ENCODE measurements at places on chromosomes 12 and 14.

GRCh38 chr12:24597580-24597979 is 351.3 kb downstream of the BCAT1 start:
- no peak for DNase-seq

DNA sequence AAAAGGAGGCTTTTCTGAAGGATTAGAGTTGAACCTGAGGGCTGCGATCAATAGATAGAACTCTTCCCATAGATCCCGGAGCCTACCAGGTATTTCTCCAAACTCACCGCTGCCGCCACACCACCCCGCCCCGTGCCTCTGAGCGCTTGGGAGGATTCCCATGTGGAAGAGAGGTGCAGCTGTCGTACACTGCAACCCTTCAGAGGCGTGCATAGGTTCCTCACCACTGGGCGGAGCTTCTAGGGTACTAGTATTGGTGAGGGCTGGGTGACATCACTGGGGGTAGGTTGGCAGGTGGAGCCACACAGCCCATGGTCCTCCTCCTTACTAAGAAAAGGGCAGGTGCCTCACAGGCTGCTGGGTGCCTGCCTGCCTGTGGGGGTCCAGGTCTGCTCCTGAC is 127.0 kb downstream of the TSPAN9 start:
- DNase-seq, result no peak

- DNase-seq, result no peak
These were observed 47.1 kb upstream of the ATXN7L3B start for GRCh38 chr12:74490390-74491064.

DNA sequence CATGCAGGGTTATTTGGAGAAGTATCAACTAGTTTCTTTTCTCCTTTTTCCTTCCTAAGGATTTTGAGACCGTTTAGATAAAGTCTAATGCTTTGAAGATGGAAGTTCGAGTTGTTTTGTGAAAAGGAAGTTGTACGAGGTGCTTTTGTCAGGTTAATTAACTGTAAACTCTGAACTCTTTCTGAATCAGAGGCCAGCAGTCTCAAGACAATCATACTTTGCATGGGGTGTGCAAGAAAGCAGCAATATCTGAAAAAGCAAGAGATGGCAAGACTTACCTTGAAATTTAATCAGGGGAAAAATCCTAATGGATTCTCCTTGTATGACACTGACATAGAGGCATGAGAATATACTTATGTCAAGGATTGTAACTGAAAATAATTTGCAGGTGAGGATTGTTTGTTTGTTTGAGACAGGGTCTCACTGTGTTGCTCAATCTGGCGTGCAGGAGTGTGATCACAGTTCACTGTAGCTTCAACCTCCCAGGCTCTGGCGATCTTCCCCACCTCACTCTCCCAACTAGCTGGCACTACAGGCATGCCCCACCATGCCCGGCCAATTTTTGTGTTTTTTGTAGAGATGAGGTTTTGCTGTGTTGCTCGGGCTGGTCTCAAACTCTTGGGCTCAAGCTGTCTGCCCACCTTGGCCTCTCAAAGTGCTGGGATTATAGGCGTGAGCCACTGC is 170.2 kb upstream of the HMGA2 start:
- no peak for DNase-seq

DNA sequence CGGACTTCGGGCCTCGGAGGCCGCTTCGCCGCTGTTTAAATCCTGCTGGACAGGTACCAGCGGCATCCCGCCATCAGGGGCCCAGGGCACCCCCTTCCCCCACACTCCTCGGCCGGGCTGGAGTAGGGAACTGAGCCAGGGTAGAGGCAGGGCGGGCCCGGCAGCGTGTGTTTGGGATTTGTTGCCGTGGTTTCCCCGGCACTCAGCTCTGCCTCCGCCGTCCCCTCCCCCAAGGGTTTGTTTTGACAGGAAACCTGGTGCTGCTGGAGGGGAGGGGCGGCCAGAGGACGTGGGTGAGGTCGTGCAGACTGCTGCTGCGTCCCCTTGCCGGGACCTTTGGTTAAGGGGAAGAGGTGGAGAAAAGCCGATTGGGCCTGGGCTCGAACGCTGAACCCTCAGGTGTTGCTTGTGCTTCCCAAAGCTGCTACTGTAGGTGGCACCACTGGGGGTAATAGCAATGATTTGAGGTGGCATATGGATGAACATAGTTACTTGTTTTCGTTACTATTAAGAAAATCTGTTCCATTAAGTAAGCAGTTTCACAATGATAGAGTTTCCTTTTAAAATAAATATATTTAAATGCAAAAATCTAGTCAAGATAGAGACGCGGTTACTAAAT is 778 bp downstream of the TCP11L2 start:
- peak; percentile 67 for DNase-seq

DNA sequence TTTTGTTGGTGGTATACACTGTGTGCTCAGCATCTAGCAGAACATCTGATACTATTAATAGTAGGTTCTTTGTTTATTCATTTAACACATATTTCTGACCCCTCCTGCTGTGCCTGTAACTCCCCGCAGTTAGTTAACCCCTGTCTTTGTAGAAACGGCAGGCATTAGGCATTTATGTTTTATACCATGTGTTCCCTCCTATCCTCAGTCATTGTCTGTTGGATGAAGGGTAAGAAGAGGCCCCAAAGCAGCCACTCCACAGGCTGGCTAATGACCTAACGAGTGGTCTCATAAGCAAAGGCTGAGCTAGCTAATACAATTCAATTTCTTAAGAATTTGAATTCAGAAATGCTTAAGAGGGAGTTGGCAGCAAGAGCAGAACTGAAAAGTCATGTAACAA is 170.8 kb downstream of the TMX1 start:
- DNase-seq, result no peak

- no peak for DNase-seq
These were observed 1111.5 kb downstream of the TRHDE start for GRCh38 chr12:73383584-73384222.

DNA sequence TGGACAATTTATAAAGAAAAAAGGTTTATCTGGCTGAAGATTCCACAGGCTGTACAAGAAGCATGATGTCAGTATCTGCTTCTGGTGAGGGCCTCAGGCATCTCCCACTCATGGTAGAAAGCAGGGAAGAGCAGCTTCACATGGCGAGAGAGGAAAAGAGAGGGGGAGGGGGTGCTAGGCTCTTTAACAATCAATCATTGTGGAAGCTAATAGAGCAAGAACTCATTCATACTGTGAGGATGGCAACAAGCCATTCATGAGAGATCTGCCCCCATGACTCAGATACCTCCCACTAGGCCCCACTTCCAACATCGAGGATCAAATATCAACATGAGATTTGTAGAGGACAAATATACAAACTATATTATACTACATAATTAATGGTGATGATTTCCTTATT is 361.9 kb upstream of the FAR2 start:
- no peak for DNase-seq

DNA sequence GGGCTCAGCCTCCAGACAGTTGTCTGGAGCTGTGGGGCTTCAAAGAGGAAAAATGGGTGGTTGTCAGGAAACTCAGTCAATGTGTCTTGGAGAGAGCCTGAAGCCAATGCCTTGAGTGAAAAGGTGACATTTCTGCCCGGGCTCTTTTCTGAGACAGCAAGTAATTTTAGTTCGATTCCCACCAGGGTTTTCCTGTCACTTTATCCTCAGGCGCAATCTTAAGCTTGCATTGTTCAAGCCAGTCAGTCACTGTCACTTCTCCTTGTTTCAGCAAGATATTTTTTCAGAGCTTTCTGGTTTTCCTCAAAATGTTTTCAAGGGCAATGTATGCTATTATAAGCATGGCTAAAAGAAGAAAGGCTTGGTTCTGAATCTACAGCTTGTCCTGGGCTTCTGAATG is 404.7 kb upstream of the SEL1L start:
- DNase-seq, result no peak

DNA sequence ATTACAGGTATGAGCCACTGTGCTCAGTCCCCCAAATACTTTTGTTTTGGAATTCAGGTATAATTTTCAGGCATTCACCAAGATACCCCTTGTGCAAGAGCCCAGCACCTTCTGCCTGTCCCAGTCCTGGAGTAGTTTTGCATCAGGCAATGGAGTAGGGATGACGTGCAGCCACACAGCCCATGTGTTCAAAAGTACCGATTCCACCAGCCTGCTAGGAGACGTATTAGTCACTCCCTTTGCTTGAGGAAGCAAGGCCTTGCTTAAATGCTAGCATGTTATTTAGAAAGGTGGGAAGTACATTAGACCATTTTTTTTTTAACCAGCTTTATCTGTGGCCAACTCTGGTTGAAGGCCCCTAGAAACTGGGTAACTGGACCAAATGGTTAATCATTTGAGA is 15.0 kb upstream of the GALNT16 start:
- no peak for DNase-seq

GRCh38 chr14:59425322-59425935 is 39.8 kb downstream of the GPR135 start:
- no peak for DNase-seq

- no peak for DNase-seq
These were observed 206.5 kb downstream of the ETV6 start for GRCh38 chr12:11855983-11856374.

- peak; percentile 86 for DNase-seq
These were observed at the start of gene KCNH3 for GRCh38 chr12:49538510-49539403. Gene KCNH3, plus strand, starts transcription at chr12:49539030. Its CDS starts 387 bp downstream, at chr12:49539417.

GRCh38 chr12:19209661-19210060 is 80.1 kb downstream of the PLEKHA5 start:
- no peak for DNase-seq

- no peak for DNase-seq
These were observed 193.3 kb upstream of the SYT1 start for GRCh38 chr12:78671295-78671694.

DNA sequence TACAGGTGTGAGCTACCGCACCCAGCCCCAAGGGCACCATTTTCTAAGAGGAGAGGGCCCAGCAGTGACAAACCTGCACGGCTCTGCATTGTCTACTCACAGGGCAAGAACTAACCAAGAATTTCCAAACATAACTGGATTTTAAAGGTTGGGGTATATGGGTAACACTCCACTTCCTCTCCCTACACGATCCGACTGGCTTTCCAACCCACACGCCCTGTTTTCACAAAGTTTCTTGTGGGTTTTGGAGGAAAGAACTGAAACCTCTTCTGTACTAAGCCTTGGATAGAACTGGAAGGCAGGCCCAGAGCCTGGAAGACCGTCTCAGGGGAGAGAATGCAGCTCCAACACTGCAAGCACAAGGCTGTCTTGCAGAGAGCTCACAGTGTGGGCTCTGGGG is 24.9 kb downstream of the SNRNP35 start:
- DNase-seq, result no peak

DNA sequence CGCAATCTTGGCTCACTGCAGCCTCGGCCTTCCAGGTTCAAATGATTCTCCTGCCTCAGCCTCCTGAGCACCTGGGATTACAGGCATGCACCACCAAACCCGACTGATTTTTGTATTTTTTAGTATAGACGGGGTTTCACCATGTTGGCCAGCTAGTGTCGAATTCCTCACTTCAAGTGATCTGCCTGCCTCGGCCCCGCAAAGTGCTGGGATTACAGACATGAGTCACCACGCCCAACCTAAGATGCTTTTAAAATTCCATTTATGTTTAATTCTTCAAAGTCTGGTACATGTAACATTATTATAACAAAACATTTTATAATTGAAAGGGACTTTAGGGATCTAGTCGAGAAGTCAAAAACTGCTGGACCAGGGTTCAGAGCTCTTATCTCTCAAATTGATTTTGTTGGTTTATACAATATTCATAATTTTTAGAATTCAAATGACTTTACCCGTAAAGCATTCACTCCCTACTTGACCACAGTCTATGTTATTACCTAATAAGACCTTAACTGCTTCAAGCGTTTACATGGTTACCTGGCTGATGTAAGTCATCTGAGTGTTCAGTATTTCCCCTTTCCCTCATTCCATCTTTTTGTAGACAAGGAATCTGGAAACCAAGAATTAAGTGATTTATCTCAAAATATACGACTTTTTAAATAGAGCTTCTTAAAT is 28.2 kb downstream of the RAP1B start:
- DNase-seq, result no peak

- DNase-seq, result no peak
These were observed 184.7 kb downstream of the MED13L start for GRCh38 chr12:116092776-116093175.

- no peak for DNase-seq
These were observed 42.6 kb upstream of the MED13L start for GRCh38 chr12:116319898-116320621.

GRCh38 chr14:68266998-68267397 is 447.4 kb downstream of the RAD51B start:
- no peak for DNase-seq

DNA sequence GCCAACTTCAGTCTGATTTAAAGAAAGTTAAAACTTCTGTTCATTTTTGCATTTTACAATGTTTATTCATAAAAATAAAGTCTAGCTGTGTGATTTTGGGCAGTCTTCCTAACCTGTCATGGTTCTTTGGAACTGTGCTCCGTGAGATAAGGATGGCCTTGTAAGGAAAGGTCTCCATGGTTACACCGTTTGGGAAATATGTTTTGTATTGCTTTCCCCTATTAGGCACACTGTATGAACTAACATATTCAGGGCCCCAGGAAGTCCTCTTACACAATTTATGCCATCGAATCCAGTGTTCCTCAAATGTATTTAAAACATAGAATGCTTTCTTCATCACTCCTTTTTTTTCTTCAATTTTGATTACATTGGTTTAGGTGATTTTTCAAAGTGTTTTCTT is 54.5 kb downstream of the APAF1 start:
- no peak for DNase-seq

DNA sequence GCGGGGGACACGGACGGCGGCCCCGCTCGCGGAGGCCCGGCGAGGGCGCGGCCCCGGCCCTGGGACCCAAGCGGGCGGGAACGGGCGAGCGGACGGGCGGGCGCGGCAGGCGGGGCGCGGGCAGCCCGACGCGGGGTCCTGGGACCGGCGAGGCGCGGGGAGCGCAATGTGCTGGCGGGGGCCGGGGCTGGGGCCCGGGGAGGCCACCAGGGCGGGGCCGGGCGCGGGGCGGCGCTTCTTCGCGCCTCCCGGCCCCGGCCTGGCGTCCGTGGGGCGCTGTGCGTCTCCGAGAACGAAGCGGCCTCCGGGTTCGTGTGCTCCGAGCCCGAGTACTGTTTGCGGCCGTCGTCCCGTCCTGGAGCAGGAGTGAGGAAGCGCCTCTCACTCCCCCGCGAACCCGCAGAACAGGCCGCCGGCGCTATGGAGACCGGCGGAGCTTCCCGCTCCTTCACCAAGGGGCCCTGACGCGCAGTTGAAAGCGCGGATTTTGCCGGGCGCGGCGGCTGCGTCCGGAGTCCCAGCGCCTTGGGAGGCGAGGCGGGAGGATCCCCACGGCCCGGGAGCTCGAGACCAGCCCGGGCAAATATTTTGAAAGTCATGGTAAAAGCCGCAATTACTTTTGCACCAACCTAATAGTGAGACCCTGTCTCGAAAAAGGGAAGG is 420 bp upstream of the ANKLE2 start:
- peak; percentile 92 for DNase-seq
